ENCODE measurements at places on chromosomes 4 and X.

DNA sequence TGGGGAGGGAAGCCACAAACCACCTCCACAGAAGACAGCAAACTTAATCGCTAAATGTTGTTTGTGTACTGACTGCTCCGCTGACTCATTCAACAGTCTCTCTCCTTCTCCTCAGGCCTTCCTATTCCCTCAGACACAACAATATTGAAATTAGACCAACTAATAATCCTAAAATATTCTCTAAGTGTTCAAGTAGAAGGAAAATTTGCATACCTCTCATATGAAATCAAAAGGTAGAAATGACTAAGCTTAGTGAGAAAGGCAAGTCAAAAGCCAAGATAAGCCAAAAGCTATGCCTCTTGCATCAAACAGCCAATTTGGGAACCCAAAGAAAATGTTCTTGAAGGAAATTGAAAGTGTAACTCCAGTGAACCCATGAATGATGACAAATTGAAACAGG is 75.7 kb upstream of the ARHGAP24 start:
- no peak for DNase-seq

DNA sequence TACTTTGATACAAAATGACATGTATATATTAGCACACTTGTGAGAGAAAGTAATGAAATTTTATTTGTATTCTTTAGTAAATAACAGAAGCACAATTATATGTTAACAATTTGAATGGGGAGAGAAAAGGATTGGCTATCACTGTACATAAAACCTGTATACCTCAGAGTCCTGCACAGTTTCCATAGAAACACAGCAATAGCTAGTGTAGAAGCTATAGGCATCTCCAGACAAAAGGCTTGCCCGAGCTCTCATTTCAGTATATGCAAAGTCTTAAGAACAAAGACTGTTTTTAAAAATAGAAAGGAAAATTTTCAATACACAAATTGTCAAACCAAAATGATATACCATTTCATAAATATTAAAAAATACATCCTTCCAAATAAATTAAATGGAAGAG is 38.5 kb downstream of the GPM6A start:
- DNase-seq, result no peak

- DNase-seq, result no peak
These were observed 124.1 kb upstream of the SLIT2 start for GRCh38 chr4:20127626-20128025.

DNA sequence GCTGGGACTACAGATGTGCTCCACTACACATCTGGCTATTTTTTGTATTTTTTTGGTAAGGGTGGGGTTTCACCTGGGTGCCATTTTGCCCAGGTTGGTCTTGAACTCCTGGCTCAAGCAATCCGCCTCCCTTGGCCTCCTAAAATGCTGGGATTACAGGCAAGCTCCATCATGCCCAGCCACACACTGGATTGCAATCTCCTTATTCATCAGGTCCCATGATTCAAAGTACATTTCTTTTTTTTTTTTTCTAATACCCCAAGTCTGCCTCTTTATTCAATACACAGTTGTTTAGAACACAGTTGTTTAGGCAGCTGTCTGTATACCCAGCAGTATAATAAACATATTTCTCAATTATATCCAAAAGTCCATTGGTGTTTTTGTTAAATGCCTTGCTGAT is 130.3 kb upstream of the ARSJ start:
- no peak for DNase-seq

- no peak for DNase-seq
These were observed 300.1 kb downstream of the NAF1 start for GRCh38 chr4:162866565-162866964.

DNA sequence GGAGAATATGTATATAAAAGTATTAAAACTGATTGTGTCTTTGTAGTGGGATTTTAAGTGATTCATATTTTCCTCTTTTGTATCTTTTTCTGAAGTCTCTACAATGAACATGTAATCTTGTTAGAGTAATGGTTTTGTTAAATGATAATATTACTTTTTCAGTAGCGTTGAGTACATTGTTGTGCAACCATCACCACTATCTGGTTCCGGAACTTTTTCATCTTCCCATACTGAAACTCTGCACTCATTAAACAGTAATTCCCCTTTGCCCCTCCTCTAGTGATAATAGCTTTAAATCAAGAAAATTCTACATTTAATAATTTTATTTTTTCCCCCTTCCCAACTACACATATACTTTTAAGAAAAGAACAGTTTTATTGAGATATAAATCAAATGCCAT is 23.3 kb downstream of the SHROOM3 start:
- no peak for DNase-seq

- no peak for DNase-seq
These were observed 33.0 kb upstream of the MAP3K15 start for GRCh38 chrX:19548279-19548678.

GRCh38 chr4:174604198-174604597 is 81.9 kb upstream of the HPGD start:
- DNase-seq, result no peak

DNA sequence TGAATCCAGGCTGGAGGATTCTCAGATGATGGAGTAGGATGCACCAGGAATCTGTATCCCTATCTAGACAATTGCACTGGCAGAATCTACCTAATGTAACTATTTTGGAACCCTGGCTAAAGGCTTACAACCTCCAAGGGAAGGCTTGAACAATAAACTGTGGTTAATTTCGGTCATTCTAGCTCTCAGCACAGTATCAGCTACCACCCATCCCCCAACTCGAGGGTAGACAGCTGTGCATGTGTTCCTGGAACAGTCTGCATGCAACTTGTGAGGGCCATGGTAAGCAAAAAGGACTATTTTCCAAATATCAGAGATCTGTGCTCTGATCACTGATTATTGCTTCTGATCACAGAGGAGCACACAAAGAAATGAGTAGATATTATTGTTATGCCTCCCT is 34.0 kb downstream of the ELF2 start:
- no peak for DNase-seq

GRCh38 chrX:140091125-140091886 is 126.0 kb upstream of the CXorf66 start:
- no peak for DNase-seq

- DNase-seq, result no peak
These were observed 14.3 kb downstream of the ZAR1 start for GRCh38 chr4:48504352-48504751.

- no peak for DNase-seq
These were observed 118.8 kb upstream of the AFF2 start for GRCh38 chrX:148381603-148382002.

DNA sequence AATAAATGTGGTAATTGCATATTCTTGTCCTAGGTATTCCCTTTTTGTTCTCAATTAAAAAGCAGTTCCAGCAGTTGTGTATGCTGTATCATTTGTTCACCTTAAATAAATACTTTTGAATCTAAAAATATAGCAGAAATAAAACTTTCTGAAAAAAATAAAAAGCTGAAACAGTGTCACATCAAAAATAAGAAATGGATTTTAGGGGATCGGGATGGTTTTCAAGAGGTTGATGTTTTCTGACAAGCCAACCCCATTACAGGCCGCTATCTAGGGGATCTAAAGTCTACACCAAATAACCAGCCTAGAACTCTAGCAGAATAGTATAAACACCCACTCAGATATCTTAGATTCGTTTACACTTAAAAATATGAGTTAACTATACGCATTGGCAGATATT is 95.4 kb upstream of the MAML3 start:
- DNase-seq, result no peak

- no peak for DNase-seq
These were observed 9.3 kb upstream of the GPRIN3 start for GRCh38 chr4:89316931-89317366.

- DNase-seq, result no peak
These were observed 23.4 kb downstream of the ABHD18 start for GRCh38 chr4:127988638-127989037.

DNA sequence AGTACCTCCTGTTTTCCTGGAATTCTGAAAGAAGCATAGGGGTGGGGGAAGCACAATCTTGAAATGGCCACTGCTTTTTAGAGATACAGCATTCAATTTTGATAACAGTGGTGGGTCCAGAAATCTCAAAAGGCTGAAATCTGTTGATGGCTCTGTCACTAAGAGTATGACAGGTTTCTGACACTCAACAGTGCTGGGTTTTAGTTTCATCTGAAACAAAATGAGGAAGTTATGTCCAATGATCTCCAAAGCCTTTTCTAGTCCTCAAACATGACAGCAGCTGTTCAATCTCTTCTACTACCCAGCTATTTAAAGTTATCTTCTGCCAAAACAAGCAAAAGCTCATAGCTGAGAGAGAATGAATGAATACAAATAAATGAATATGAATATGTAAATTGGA is 110.5 kb downstream of the IL1RAPL1 start:
- DNase-seq, result no peak

DNA sequence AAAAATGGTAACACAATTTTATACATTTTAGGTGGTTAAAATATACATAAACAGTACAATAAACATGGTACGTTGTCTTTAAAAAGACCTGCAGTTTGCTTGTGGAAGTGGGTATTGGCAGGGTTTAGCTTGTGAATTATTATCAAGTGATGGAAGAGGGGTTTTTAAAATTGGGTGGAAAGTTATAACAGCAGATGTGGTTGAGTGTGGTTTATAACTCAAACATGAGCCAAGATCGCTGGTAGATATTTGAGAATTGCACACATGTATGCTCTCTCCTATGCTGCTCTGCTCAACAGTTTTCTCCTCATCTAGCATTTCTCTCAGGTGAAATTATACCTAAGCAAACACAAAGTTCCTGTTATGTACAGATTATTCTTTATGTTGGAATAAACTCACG is 14.0 kb downstream of the EPGN start:
- DNase-seq, result no peak

GRCh38 chr4:70768301-70768948 is 46.7 kb downstream of the RUFY3 start:
- no peak for DNase-seq

DNA sequence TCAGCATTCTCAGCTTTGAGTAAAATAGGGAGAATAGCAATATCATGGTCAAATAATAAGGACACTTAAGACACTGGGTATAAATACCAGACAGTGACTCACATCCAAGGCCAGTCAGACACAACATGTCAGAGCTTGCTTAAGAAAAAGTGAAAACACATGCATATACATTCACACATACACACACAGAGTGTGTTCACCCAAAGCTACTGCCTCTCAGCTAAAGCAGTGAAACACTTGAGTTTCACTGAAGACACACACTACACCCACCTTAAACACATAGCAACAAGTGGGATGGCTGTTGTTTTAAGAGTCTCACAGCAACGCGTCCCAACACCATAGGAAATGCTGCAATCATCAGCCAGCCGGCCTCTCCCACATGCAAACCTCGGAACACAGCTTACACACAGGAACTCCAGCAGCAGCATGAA is 14.4 kb downstream of the SHROOM4 start:
- no peak for DNase-seq

GRCh38 chrX:8364369-8365141 is 100.1 kb upstream of the VCX3B start:
- DNase-seq, result no peak

- no peak for DNase-seq
These were observed 67.4 kb upstream of the SCML1 start for GRCh38 chrX:17669891-17670290.

- DNase-seq, result no peak
These were observed 16.4 kb downstream of the LSM6 start for GRCh38 chr4:146191766-146192458.

- DNase-seq, result no peak
These were observed 102.4 kb downstream of the KDR start for GRCh38 chr4:55023030-55023429.

DNA sequence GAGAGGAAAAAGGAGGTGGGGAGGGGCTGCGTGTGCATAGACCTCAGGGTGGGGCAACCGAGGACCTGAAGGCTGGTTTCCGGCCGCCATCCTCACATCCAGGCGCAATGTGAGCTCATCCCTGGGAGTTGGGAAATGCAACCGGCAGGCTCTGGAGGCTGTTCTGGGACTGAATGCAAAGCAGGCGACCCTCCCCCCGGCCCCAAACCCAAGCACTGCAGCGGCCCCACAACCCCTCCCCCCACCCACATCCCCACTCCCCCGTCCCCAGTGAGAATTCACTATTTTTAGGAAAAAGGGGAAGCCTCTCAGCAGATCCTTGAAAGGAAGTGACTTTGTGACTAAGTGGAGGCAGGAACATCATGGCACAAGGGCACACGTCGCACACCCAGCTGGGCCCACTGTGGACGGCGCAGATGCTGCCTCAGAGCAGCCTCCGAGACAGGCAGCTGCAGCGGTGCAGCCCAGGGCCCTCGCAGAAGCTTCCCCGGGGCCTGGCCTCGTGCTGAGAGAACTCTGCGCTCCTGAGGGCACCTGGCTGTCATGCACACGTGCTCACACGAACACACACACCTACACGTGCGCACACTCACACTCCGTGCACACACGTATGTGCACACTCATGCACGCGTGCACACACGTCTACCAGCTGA is 1.3 kb upstream of the PDE6B start:
- no peak for DNase-seq

GRCh38 chrX:9320940-9321339 is 143.9 kb upstream of the TBL1X start:
- no peak for DNase-seq

- no peak for DNase-seq
These were observed 6.8 kb upstream of the SOWAHB start for GRCh38 chr4:76904646-76905190.

- no peak for DNase-seq
These were observed 137.8 kb downstream of the FBXW7 start for GRCh38 chr4:152398060-152398459.

DNA sequence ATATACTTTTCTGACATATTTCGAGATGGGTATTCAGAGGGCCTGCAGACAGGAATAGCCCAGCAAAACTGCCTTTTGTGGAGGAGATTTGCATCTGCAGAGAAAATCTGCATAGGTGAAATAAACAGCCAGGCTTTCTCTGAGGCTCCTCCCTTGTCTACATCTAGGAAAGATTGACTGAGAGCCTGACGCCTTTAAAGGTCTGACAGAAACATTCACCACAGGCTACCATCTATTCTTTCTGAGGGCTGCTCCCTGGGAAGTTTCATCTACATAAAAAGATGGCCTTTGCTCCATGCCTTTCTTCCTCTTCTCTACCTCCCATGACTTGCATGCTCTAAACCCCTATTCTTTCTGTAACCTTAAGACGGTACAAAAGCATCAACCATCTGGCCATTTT is 55.0 kb upstream of the AP1S2 start:
- DNase-seq, result no peak

GRCh38 chr4:101693842-101694398 is 96.6 kb upstream of the BANK1 start:
- DNase-seq, result no peak

GRCh38 chrX:42131856-42132255 is 208.5 kb upstream of the CASK start:
- DNase-seq, result no peak

DNA sequence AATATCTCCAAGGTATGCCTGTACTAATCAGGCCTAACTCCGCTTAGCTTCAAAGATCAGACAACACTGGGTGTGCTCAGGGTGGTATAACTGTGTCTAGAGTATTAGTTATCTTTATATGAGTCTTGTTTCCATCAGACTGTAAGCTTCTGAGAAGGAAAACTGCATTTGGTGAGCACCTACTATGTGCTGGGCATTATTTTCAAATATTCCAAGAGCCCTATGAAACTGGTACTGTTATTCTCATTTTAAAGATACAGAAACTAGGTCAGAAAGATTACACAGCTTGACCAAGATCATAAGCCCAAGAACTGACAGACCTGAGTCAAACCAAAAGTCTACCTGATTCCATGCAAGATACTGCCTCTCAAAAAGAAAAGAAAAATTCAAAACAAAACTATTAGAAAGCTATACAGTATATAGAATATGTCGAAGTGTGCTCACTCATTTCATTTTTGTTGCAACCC is 44.4 kb downstream of the LRBA start:
- DNase-seq, result no peak

- no peak for DNase-seq
These were observed 83.8 kb upstream of the LCORL start for GRCh38 chr4:18105030-18106011.
